ENCODE measurements at places on chromosomes 12 and 14.

DNA sequence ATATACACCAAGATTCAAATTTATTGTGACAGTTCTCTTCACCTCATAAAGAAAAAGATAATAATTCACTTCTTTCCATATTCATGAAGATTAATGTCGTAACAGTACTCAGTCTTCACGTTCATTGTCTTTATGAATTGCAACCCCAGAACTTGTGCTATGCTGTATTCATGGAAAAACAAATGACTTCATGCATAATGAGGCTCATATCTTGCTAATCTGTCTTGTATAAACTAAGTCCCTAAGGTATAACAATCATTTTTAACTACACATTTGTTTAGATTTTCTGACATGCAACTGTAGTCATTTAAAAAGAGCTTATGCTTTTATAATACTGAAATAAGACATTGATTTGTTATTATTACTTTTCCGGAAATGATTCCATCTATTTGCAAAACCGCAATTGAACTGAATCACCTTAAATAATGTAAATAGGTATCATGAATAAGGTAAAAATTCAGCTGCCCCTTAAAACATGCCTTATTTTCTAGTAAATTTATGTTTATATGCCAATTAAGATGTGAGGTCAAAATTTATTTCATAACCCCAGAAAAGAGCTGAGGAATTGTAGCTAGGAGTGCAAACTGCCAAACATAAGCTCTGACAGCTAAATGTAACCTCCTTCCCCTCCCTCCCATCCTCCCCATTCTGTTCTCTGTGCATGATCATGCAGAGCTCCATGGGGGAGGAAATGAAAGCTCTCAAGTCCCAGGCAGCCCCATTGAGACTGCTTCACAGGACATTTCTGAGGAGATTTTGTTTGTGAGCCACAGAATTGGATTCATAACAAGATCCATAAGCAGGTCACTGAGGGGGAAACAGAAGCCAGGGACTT lies 301.6 kb downstream of the ATP23 start:
- no peak for DNase-seq

- no peak for DNase-seq
Measured at GRCh38 chr12:70529647-70530046, 107.6 kb downstream of the PTPRB start.

- DNase-seq, result peak; percentile 75
Measured at GRCh38 chr12:54404061-54405004, 14.7 kb downstream of the ITGA5 start.

GRCh38 chr12:67925077-67925476 lies 64.2 kb upstream of the IFNG-AS1 start:
- DNase-seq, result no peak

GRCh38 chr12:46702581-46703344 lies 123.0 kb downstream of the SLC38A4 start:
- DNase-seq, result no peak

- peak; percentile 69 for DNase-seq
Measured at GRCh38 chr14:94689218-94689984, 77.2 kb downstream of the SERPINA3 start.

- peak; percentile 47 for DNase-seq
Measured at GRCh38 chr14:25049568-25050268, at the start of gene STXBP6. Gene STXBP6 (minus strand): TSS chr14:25050147. CDS start chr14:24974818, 75,329 bp downstream.

- DNase-seq, result no peak
Measured at GRCh38 chr14:77424862-77425261, 1.5 kb upstream of the NOXRED1 start.

DNA sequence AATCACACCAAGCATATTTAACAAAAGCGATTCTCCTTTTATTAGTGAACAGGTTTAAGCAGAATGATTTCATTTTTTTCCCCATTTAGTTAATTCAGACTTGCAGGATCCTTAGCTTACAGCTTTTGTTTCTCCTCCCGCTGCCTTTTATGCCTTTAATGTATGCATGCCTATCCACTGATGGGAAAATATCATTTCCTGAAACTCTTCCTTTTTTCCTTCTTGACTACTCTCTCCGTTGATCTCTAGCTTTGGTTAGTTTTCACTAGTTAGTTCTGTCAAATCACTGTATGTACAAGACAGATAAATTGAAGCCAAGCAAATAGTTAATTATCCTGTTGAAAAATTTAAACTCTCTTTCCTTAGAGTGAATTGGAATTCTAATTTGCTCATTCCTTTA lies 26.3 kb downstream of the NKX2-1 start:
- no peak for DNase-seq

DNA sequence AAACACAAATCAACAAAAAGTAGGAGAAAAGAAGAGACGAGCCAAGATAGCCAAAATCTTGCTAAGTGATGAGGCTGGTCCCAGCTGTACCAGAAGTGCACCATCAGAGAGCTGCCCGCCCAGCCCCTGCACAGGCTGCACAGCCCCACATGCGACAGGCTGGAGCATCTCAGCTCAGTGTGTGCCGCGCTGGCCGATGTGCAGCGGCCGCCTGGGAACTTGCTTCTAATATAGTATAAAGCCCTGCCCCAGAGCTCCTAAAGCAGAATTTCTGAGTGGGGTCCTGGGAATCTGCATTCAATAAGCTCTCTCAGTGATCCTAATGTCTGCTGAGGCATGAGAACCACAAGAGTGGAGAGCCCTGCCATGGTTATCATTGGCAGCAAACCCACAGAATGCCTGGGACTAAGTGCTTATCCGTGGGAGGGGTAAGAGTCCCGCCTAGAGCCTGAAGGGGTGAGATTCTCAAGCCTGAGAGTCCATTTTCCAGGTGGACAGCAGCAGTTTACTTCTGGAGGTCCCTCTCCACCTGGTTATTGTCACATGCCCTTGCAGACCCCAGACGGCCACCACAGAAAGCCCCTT lies 171.6 kb downstream of the DPF3 start:
- no peak for DNase-seq

DNA sequence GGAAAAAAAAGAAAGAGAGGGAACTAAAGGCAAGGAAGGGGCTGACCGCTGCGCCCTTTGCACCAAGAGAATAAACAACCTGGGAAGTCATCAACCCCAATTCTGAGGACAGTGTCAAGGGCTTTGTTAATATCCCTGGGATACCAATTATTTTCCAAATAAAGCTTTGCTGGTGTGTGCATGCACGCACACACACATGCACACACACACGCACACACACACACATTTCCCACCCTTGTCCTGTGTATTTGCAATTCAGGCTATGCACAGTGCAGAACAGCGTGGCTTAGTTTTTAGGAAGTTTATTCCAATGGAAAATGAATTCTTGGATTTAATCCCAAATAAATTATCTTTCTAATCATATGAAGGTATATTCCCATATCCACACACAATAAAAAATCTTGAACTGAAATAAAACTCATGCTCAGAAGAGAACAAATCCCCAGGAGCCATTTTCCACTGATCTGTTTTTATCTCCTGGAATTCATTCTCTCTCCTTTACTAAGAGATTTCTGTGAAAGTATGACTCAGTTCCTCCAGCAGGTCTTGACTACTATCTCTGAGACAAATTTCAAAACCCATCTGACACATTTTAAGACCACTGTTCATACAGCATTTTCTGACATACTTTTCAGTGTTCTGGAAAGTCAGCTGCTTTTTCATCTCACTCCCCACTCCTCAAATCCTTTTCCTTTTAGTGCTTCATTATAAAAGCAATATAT lies 334.4 kb upstream of the ATP2B1 start:
- no peak for DNase-seq

- DNase-seq, result no peak
Measured at GRCh38 chr14:90630171-90630806, 185.9 kb downstream of the TTC7B start.

DNA sequence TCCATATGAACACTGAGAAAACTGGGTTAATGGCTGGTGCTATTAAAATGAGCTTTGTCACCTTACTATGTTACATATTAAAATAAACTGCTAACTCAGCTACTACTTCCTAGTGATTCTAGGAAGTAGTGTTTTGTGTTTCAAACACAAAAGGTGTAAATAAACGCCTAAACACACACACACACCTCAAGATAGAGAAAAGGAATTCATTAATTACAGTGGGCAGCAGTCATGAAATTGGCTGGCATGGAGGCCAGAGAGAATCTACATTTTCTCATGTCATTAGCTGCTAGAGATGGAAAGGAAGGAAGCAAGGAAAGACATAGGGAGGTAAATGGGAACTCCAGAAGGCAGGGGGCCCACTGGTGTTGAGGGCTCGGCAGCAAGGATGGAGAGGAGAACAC lies 787 bp upstream of the PRMT5 start:
- DNase-seq, result no peak

DNA sequence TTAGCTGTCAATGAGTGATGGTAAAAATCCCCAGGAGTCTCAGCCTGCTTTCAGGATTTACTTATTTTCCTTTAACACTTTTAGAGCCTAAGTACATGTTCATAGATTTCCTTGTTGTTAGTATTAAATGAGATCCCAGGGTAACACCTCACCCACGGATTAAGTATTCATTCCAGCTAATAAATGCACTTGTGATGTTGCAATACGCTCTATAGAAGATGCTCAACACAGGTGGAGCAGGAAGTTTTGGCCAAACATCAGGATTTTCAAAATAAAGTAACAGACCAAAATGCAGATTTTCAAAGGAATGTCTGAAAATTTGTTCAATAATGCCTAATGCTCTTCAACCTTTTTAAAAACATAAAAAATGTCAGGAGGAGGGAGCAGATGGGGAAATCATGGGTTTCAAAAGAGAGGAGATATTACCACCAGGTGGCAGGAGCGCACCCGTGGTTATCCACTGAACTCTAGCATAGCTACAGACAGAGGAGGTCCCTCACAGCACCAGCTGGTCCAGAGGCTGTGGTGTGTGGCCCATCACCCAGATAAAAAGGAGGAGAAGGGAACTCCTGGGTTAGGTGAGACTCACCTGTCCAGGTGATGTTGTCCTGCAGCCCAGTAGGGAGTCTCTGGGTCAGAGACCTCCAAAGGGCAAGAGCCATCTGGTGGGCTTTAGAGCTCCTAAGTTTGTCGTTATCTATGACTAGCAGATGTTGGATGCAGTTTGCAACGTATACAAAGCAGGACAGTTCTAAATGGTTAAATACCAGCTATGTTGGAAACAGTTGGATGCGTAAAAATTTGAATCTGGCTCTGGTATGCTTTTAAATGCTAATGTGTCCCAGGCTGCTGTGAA lies 1158.4 kb upstream of the TMEM132C start:
- DNase-seq, result peak; percentile 70

DNA sequence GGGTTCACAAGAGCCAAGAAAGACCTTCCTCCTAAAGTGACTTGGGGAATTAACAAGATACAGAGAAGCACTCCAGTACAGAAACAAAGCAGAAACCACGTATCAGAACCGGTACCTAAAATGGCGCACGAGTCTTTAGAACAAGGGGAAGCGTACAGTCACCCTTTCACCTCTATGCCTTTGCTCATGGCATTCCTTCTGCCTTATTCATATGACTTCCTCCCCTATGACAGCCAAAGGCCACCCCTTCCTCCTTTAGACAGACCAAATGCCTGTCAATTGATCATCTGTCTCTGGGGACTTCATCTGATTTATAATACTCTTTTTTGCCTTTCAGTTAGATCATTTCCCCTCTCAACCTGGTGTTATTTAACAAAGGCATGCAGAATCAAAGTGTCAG lies 89.5 kb upstream of the OSBPL8 start:
- no peak for DNase-seq

DNA sequence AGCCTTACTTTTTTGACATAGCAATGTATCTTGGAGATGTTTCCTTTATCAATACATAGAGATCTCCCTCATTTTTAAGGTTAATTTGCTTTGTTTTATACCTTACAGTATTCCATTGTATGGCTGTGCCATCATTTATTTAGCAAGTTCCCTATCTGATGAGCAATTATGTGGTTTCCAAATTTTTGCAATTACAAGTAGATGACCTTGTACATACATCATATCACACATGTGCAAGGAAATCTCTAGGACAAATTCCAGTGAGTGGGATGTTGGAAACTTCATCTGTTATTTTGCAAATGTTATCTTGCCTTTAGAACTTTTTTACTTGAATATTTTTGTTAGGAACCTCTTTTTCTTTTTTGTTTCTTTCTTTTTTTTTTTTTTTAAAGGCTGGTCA lies 49.7 kb downstream of the DRAM1 start:
- DNase-seq, result no peak

GRCh38 chr14:71666571-71667145 lies 265.6 kb upstream of the RGS6 start:
- DNase-seq, result no peak

DNA sequence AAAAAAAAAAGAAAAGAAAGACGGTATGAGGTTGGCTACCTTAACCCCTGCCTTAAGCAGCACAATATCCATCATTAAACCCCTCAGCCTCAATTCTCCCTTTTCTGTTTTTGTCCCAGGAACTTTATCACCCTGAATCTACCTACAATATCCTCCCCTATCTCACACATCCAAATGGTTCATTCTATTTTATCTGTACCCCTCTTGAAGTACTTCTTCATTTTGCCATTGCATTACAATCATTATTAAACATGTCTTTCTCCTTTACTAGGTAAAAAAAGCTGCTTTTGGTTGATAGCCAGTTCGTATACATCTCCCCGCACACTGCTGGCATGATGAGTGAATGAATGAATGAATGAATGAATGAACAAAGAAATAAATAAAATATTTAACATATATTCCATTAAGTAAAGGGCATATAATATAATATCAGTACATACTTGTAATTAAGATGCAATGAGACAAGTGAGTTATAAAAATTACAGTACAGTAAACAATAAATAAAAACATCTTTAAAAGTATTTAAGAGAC lies 364 bp upstream of the GPR65 start:
- no peak for DNase-seq

- no peak for DNase-seq
Measured at GRCh38 chr14:72577521-72577920, 316.4 kb downstream of the DPF3 start.

DNA sequence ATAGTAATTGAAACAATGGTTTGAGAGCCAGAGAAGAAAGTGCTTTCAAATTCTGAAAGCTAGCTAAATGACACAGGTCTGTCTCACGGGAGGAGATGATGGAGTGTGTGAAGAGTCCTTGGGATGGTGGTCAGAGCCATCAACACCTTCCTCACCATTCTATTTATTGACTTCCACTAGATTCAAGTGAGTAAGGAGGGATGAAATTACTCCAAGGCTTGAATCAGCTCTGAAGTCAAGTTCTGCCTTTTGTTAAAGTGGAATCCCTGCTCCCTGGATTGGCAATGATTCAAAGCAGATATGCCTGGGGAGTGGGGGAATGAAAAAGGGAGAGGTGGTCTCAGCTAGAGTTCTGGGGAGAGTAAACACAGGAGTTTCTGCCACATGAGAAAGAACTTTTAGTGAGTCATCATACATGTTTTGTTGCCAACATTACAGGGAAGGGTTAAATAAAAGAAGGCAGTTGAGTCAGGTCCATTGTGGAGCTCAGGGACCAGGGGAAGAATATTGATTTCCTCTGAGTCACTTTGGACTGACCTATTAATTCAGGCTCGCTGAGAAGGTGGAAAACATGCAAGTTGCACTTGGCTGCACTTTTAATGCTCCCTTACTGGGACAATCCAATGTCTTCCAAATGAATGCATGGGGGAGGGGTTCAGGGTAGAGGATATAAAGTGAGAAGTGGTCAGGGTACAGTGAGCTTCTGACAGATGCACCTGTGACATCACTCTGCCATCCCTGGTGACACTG lies 142.7 kb downstream of the TBX5 start:
- DNase-seq, result no peak

GRCh38 chr14:102779084-102779462 lies 1.8 kb downstream of the TRAF3 start:
- no peak for DNase-seq

- no peak for DNase-seq
Measured at GRCh38 chr12:50708631-50709030, 55.3 kb upstream of the ATF1 start.

Measured in hematopoietic multipotent progenitor cell (in vitro differentiated cells).